ENCODE measurements at places on chromosomes 5 and 9.

DNA sequence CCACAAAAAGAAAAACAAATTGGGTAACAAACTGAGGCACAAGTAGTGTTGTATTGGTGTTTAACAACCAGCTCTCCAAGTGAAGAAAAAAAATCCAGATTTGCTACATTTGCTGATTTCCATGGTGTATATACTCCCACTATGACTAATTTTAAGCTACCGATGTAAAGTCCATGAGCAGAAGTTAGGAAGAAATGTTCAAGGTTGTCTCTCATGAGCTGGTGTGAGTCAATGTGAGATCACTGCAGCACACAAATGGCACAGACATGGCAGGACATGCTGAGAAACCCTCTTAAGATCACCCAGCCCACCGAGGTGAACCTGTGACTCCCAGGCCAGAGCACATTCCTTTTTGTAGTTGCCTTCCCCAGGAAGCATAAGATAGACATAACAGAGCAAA lies 36.2 kb downstream of the SLC44A1 start:
- DNase-seq, result no peak

GRCh38 chr5:777756-778161 lies 6.8 kb downstream of the ZDHHC11B start:
- DNase-seq, result no peak

DNA sequence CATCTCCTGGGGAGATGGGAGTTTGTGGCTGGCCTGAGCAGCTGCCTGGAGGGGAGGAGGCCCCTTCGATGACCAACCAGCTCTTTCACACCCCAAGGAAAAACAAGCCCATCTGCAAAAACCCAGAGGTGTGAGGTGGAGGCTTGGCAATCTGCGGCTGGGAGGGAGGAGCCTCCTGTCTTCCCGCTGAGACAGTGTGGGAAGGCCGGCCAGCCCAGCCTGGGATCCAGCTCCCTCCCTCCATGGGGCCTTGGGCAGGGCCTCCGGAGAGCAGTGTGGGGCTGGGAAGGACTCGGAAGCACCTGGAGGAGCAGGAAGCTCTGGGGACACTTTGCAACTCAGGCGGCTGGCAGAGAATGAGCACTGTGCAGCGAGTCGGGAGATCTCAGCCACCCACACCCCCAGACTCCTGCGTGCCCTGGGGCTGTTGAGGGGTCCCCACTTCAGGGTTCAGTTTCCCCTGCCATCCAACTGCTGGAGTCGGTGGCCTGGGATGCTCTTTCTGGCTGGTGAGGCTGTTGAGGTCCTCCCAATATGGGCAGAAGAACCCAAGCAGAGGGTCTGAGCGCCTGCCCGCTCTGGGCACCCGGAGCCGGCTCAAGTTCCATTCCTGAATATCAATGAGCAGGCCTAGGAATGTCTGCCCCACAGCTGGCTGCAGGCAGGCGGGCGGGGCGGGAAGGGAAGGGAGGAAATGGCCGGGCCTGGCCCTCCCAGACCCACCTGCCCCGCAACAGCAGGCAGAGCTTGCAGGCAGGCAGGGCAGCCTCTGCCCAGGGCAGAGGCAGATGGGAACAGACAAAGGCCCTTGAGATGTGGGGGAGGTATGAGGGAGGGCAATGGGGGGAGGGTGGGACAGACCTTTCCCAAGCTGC lies 101.1 kb downstream of the FGF18 start:
- no peak for DNase-seq

DNA sequence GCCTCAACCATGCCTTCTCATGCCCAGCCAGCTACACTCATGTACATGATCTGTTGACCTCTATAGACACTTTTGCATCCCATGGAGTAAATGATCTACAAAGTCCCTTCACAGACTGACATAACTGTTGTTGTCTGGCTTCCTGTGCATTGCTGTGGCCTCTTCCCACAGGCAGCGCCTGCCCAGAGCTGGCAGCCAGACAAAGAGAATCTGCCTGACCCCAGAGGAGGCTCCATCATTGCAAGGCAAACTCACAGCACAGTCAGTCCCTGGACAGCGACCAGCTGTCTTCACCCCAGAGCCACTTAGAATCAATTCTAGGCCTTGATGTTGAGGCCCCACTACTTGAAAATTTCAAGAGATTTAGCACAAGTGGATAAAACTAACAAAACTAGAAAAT lies 65.5 kb downstream of the INSYN2B start:
- DNase-seq, result no peak

DNA sequence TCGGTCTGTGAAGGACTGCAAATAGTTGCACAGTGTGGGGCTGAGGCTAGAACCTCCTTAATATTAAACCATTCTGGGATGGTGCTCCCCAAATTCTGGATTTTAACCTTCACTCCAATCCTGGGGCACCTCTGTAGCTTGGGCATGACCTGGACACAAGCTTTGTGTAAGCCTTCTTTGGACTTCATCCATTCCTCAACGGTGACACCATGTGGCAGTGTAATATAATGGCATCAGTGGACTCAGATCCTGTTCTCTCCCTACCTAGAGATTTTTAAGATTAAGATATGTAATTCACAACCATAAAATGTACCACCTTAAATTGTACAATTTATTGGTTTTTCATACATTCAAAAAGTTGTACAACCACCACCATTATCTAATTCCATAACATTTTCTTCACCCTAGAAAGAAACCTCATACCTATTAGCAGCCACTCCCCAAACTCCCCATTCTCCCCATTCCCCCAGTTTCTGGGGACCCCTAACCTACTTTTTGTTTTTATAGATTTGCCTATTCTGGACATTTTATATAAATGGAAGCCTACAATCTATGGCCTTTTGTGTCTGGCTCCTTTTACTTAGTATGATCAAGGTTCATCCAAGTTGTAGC lies 4.8 kb upstream of the PLGRKT start:
- DNase-seq, result no peak

DNA sequence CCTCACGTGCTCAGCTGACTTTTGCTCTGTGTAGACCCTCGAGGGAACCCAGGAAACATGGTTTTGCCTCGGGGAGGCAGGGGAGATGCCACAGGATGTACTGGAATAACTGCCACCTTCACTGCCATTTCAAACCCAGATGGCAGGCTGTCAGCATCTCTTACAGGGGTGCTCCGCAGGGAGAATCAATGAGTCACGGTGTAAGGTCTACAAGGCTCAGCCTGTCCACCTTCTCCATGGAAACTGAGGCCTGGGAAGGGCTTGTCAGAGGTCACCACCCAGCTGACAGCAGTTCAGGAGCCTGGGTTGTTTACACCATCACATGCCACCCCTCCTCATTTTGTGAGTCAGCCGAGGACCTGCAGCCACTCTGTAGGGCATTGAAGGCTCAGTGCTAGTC lies 30.8 kb downstream of the DAB2IP start:
- DNase-seq, result no peak

DNA sequence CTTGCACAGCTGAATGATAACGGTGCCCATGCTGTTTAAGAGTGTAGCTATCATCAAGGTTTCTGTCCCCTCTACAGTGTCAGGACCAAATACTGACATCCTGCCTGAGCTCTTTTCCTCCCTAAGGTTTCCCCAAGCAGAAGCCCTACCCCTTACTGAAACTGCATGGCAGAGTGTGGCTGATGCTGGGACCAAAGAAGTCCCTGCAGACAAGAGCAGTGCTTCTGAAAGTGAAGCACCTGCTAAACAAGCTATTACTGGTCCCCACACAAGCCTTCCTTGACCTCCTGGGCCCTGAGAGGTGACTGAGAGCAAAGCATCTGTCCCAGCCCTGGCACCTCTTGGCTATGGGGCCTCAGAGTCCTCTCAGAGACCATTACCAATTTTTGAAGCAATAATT lies 56.1 kb downstream of the CFAP90 start:
- DNase-seq, result no peak

Measured in NCI-H2029 treated with DMSO at 0.1 percent for 48 hours (cell line).